Hepatic stellate cell (primary cell): ENCODE measurements at places on chromosomes 1 and 21.

DNA sequence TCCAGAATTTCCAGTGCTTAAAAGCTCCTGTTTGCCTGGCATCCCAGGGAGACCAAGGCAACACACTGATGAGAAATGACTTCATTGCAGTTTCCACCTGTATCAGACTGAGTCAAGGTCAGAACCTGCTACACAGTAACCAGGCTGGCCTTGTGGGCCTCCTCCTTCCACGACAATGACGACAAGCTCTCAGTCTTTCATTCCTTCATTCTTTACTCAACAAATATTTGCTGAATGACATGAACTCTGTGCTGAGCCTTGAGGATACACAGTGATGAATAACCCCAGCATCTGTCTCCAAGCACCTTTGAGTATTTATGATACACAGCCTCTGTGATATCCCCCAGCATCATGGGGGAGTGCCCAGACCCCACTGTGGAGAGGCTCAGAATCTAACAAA, 8.9 kb upstream of the LCE5A start:
- DNase-seq = no peak

DNA sequence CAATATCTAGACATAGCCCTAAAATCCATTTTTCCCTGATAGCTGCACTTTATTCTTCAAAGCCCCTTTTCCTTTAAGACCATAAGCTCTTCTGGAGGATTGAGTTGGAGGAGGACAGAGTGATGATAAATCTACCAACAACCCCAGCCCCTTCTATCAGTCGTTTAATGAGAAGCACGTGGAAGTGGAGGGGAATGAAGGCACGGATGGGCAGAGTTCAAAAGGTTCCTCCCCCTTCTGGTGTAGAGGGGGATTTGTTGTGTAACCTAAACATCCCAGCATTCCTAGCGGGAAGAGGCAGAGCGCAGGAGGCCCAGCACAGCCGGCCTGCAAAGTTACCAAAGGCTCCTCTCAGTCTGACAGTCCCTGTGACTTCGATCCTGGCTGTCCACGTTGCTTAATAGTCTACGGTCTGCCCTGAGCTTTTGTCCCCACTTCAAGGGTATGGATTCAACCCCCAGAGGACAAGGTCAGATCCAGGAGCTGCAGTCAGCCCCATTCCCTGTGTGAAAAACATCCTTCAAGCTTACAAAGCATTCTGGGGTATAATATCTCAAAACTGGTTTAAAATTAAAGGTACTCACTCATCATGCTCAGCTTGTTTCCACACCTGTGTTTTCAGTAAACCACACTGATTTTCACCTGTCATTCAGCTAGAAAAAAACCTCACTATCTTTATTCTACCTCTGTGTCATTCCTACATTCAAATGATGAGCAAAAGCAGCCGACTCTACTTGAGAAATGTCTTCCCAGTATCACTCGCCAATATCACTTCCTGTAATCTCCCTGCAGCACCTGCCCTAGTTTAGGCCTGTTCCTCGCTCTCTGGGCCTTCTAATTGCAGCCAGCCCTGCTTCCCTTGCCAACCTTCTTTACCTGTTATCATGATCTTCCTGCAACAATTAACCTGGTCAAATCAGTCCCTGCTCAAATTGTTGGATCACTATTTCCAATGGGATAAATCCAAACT, 117.9 kb downstream of the PLPP3 start:
- DNase-seq = no peak

- no peak for DNase-seq
Observed at GRCh38 chr1:64946916-64947315, 19.4 kb downstream of the JAK1 start.

- DNase-seq = no peak
Observed at GRCh38 chr1:246815693-246816270, 91.6 kb downstream of the SCCPDH start.

- DNase-seq = no peak
Observed at GRCh38 chr1:5375481-5375880, 616.7 kb downstream of the NPHP4 start.

- DNase-seq = no peak
Observed at GRCh38 chr1:62439652-62440371, 3.0 kb downstream of the USP1 start.

DNA sequence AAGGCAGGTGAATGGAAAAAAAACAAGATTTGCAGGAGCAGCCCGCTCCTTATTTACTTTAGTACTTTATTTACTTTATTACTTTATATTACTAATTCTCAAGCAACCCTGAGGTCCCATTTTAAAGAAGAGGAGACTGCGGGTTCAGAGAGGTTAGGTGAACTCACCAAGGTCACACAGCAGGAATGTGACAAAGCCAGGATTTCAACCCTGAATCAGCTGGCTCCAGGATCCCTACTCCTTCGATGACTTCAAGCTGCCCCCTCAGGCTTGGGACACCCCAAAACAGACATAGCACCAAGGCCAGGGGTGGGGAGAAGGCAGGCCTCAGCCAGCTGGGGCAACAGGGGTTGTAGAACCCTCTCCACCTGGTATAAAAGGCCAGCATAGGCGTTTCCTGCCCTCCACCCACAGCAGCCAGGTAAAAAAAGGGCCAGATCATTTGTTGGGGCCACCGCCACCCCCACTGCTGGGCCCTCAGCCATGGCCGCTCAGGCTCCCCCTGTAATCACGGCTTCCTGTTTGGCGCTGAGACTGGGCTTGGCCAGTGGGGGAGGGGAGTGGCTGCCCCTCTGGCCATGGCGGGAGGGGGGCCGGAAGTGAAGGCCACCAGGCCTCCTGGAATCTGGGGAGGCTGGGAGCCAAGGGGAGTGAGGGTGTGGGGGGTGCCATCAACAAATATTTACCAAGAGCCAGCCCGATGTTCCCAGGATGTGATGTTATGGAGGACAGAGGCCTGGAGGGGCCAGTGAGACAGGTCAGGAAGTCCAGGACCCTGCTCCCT, 6.6 kb downstream of the SDC3 start:
- DNase-seq = no peak

DNA sequence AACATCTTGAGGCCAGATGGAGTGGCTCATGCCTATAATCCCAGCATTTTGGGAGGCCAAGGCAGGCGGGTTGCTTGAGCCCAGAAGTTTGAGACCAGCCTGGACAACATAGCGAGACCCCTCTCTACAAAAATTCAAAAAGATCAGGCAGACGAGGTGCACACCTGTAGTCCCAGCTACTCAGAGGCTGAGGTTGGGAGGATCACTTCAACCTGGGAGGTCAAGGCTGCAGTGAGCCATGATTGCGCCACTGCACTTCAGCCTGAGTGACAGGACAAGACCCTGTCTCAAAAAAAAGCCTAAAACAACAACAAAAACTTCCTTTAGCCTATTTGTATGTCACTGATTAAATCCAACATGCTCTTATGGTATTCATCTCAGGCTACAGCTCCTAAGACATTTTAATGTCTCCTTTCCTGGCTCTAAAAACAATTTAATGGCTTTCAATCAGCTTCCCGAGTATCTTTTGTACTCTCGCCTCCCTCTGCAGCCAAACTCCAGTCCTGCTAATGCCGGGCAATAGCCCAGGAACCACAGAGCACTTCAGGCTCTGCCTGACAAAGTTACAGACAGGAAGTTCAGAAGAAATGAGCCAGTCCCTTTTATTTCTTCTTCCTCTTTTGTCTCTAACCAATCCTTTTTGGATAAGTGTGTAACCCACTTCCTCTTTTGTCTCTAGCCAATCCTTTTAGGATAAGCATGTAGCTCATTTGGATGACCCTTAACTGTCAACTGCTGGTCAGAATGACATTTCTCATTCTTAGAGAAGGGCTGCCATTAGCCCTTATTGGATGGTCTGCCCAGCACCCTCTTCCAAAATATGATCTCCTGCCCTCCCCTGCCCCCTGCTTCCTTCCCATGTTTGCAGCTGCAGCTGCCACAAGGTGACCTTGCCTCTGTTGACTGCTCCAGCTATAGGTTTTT, 6.6 kb upstream of the DOP1B start:
- peak; percentile 26 for DNase-seq

DNA sequence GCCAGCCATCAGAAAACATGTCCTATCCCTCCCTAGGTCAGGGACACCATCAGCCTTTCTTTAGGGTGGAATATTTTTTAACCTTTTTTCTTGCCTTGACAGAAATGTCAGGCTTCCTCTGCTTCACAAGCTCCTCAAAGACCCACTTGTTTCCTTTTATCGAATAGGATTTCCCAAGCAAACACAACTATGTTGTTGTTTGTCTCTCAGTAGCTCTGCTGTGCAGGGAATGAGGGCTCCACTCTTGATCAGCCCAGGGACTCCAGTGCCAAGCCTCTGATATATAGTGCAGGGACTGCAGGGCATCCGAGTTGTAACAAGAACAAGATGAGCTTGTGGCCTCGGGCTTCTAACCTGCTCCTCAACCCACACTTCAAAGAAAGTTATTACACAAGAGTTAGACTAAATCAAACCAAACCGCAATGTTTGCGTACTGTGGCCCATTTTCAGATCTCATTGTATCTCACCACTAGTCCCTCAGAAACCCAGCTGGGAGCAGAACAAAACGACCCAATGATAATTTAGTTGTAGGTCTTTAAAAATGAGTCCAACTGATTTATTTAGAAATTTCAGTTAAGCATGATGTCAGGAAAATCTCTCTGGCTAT, 108.1 kb downstream of the ATG4C start:
- DNase-seq = no peak

- no peak for DNase-seq
Observed at GRCh38 chr1:95475686-95476457, 241.9 kb downstream of the RWDD3 start.

DNA sequence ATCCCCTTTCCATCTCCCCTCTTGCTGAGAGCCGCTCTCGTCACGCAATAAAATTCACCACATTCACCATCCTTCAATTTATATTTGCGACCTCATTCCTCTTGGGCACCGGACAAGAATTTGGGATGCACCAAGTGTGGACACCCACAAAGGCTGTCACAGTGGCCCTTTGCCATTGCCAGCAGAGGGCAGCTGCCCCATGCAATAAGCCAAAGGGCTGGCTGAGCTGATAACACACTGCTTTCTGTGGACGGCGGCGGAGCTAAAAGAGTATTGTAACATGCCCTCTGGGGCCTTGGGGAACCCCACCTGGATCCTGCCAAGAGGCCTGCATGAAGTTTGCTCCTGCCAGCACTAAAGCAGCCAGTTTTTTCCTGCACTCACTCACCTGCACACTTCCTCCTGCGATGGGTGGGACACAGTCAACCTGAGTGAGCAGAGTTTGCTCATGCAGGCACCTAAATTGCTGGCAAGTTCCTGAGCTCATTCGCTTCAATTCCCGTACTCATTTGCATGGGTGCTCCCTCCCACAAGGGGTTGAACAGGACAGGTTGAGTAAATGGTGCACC, 792.3 kb upstream of the ADAMTS5 start:
- peak; percentile 4 for DNase-seq

DNA sequence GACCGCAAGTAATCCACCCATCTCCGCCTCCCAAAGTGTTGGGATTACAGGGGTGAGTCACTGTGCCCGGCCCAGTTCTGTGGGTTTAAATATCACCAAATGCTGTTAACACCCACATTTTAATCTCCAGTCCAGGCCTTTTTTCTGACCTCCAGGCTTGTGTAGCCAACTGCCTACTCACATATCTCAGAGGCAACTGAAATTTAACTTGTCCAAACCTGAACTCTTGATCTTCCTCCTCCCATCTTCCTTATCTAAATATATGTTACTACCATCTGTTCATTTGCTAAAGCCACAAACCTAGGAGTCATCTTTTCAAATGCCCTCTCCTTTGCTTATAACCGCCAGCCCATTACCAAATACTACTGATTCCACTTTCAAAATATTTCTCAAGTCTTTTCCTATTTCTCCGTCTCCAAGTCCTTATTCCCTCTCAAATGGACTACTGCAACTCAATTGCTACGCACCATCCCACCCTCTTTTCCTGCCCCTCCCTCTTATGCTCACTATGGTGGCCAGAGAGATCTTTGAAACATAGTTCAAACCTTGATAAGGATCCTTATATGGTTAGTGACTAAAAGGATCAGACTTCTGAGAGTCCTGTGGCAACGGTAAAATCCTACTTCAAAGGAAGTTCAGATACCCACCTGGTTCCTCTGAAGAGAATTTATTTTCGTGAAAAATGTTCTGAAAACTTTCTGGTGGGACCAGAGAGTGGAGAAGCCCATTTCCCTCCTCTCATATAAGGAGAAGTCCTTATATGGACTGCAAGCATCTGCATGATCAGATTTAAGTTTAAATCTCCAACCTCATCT, 78.5 kb upstream of the CDC42BPA start:
- DNase-seq = no peak

- no peak for DNase-seq
Observed at GRCh38 chr1:195450794-195451193, 1157.4 kb downstream of the KCNT2 start.

DNA sequence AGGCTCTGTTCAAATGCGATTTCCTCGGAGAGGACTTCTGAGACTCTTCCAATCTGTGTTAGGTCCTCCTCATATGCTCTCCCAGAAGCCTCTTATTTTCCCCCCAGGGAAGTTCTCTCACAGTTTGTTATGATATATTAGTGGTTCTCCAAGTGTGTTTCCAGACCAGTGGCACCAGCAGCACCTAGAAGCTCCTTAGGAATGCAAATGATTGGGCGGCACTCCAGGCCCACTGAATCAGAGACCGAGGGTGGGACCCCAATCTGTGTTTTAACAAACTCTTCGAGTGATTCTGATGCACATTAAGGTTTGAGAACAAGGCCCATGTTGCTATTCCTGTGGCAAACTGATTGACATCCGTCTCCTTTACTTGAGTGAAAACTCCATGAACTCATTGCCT, 63.0 kb downstream of the NMNAT2 start:
- DNase-seq = no peak

- no peak for DNase-seq
Observed at GRCh38 chr1:42219627-42220026, 55.1 kb upstream of the GUCA2A start.

GRCh38 chr1:169698976-169699375, 12.4 kb downstream of the SELL start:
- no peak for DNase-seq

GRCh38 chr1:41723786-41724185, 194.9 kb downstream of the HIVEP3 start:
- no peak for DNase-seq

DNA sequence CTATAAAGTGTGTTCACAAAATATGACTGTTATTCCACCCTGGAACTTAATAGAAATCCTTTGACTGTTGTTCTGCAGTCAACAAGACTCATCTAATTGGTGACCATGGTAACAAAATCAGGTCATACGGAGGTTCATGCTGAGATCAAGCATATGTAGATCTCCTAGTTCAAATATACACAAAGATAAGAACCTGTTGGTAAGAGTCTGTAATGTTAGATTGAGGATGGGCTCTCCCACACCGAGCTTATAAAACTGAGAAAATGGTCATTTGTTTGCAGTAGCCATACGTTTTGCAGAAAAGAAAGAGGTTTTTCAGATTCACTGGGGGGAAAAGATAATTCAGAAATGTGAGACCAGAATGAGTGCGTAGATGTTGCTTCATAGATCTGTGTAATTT, 468.1 kb downstream of the RPS6KC1 start:
- no peak for DNase-seq

- DNase-seq = no peak
Observed at GRCh38 chr1:61221642-61222041, 139.3 kb downstream of the NFIA start.

- DNase-seq = no peak
Observed at GRCh38 chr1:96259399-96259798, 462.2 kb upstream of the PTBP2 start.

GRCh38 chr1:231200388-231201031, 38.7 kb downstream of the TRIM67 start:
- no peak for DNase-seq
